ENCODE measurements at places on chromosomes 5 and 9. TPM values are rescaled to one million over a fixed set of nuclear protein-coding genes. Genes with fewer than 3 reads are reported as not detected.

Gene C9orf153
- total RNA-seq, result 0.66 TPM

Gene BTNL3
- not detected for total RNA-seq

Gene PCDHB8
- 0.80 TPM for total RNA-seq

Gene LHX3
- not detected for total RNA-seq

Gene S1PR3
- 27.7 TPM for total RNA-seq

Gene C9orf43
- total RNA-seq, result 0.66 TPM

Gene CFAP157
- total RNA-seq, result 2.0 TPM

Gene PCDHB15
- 4.2 TPM for total RNA-seq

Gene KIF27
- 16.1 TPM for total RNA-seq

Gene TMEM174
- total RNA-seq, result not detected

Gene MCC
- total RNA-seq, result 46.5 TPM

Gene THOC3
- 48.9 TPM for total RNA-seq

DNA sequence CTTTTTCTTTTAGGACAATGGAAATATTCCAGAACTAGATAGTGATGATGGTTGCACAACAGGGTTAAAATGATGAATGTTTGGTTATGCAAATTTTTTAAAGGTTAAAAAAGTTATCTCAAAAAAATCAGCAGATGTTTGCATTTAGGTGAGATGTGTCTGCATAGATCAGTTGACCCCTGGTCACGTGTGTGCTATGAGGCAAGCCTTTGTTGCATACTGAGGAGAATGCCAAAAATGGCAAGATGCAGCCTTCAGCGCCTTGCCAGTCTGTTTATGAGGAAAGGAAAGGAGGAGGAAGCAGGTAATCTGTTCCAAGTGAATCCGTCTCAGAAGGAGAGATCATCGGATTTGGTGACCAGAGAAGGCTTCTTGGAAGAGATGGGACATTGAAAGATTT is 11.9 kb downstream of the MEGF10 start:
- DNase-seq, result no peak
- no peaks in the 10 kb centered on the region for H3K4me1 ChIP-seq
- no peaks in the 10 kb centered on the region for H3K36me3 ChIP-seq

DNA sequence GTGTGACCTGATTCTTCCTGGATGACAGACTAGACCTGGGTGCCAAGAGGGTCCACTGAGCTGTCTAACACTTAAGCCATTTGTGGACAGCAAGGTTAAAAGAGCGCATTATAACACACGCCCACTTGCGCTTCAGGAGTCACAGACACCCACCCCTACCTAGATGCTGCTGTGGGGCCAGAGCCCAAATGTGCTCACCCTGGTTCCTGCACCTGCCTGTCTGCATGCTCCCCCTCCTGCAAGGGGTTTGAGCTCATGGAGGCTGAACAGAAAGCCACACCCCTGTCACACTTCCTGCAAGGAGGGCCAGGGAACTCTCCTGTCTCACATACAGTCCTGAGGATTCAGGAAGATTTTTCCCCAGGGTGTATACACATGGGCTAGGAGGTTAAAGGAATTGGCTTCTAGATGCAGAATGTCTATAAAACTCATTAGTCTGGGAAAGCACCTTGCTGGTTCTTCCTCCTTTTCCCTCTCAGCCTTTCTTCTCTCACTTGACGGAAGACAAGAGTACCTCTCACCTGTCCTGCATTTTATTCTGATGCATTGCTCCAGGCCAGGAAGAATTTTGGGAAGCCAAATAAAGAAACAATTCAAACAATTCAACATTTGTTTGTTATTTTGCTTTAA is 87.4 kb upstream of the LHFPL2 start:
- no peaks in the 10 kb centered on the region for H3K36me3 ChIP-seq
- H3K4me3 ChIP-seq, result no peak overlapping the region
- no peaks in the 10 kb centered on the region for H3K27me3 ChIP-seq

- H3K4me1 ChIP-seq, result no peaks in the 10 kb centered on the region
- no peak overlapping the region for H3K4me3 ChIP-seq
- DNase-seq, result no peak
- no peak overlapping the region for H3K27ac ChIP-seq
- H3K36me3 ChIP-seq, result no peaks in the 10 kb centered on the region
Measured at GRCh38 chr9:89144238-89144637, 34.4 kb downstream of the SHC3 start.

DNA sequence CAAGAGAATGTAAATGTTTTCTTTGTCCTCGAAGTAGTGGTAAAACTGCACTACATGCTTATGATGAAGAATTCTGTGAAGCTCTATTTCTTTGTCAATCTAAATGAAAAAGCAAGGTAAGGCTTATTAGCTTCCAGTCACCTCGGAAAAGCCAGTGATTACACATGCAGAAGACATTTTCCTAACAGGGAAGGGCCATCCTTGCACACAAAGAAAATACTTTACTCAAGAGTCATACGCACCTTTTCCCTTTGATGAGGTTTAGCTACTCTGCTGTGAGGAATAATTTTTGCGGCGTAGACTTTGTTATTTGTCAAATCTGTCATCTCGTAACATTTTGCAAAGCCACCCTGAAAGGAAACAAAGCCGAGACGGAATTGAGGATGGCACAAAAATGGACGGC is 1.1 kb downstream of the PLK2 start:
- H3K4me3 ChIP-seq, result peak overlapping the region; percentile 83
- H3K36me3 ChIP-seq, result peaks cover 9% of the 10 kb centered on the region
- peak overlapping the region; percentile 67 for H3K27ac ChIP-seq
- DNase-seq, result no peak
- peaks cover 8% of the 10 kb centered on the region for H3K4me1 ChIP-seq

DNA sequence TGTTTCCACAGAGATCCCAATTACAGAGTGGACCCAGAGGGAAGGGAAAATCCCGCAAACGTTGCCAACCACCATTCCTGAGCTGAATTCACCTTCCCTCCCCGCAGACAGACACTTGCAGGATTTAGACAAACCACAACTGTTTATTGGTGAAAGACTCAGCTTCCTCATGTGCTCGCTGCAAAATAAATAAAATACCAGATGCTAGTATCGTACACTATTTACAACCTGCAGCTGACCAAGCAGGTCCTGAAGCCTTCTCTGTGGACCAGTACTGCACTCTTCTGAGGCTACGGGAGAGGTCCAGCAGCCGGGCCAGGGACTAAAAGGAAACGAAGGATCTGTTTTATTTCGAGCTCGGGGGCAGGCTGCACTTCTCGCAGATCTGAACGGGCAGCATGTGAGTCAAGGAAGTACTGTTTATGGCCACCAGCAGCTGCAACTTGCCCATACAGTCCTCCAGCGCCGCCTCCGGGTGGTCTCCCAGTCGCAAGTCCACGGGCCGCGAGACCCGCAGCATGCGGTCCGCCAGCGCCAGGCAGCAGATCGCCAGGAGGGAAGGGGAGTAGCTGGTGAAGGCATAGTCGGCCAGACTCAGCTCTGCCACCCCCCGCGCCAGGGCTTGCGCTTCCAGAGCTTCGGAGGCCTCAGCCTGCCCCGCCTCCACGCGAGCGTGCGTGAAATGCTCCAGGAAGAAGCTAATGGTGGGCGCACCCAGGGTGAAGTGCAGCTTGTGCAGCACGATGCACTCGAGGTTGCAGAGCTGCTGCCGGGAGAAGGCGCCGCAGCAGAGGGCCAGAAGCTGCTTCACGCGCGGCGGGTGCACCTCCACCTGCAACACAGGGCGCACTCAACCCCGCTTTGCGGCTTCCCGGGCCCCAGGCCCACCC is 2.1 kb downstream of the CCNO start:
- DNase-seq, result no peak
- peak overlapping the region; percentile 83 for H3K4me3 ChIP-seq
- H3K36me3 ChIP-seq, result no peaks in the 10 kb centered on the region
- H3K27ac ChIP-seq, result no peak overlapping the region

DNA sequence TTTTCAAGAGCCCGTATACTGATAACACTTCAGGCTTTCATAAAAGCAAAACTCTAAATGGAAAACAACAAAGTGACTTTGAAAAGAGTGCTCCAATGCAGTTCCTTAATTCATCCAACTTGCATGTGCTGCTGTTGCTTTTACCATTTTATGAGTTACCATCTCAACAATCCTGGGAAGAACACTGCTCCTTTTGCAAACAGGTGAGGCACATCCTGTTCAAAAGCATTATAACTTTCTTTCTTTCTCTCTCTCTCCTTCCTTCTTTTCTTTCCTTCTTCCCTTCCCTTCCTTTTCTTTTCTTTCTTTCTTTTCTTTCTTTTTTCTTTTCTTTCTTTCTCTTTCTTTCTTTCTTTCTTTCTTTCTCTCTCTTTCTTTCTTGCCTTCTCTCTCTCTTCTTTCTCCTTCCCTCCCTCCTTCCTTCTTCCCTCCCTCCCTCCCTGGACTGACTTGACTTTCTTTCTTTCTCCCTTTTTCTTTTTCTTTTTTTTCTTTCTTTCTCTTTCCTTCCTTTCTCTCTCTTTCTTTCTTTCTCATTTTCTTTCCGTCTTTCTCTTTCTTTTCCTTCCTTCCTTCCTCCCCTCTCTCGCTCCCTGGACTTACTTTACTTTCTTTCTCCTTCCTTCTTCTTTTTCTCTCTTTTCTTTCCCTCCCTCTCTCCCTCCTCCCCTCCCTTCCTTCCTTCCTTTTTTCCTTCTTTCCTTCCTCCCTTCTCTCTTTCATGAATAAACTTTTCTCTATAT is 11.2 kb upstream of the PARP8 start:
- no peaks in the 10 kb centered on the region for H3K36me3 ChIP-seq
- no peaks in the 10 kb centered on the region for H3K4me1 ChIP-seq
- no peak for DNase-seq
- no peak overlapping the region for H3K4me3 ChIP-seq
- peak overlapping the region; percentile 45 for H3K27ac ChIP-seq
- no peaks in the 10 kb centered on the region for H3K27me3 ChIP-seq

- DNase-seq, result no peak
- H3K27me3 ChIP-seq, result no peaks in the 10 kb centered on the region
- no peak overlapping the region for H3K4me3 ChIP-seq
- H3K36me3 ChIP-seq, result no peaks in the 10 kb centered on the region
- H3K27ac ChIP-seq, result no peak overlapping the region
Measured at GRCh38 chr5:158786390-158786789, 313.3 kb downstream of the EBF1 start.

- peak overlapping the region; percentile 75 for H3K4me3 ChIP-seq
- no peaks in the 10 kb centered on the region for H3K36me3 ChIP-seq
- peaks cover 17% of the 10 kb centered on the region for H3K4me1 ChIP-seq
- DNase-seq, result no peak
Measured at GRCh38 chr5:115842089-115842935, 577 bp downstream of the AP3S1 start.

- no peaks in the 10 kb centered on the region for H3K27me3 ChIP-seq
- H3K4me1 ChIP-seq, result no peaks in the 10 kb centered on the region
- H3K36me3 ChIP-seq, result no peaks in the 10 kb centered on the region
- H3K4me3 ChIP-seq, result no peak overlapping the region
- no peak overlapping the region for H3K27ac ChIP-seq
Measured at GRCh38 chr5:2293906-2294305, 411.2 kb upstream of the IRX4 start.

- H3K27ac ChIP-seq, result no peak overlapping the region
- no peaks in the 10 kb centered on the region for H3K36me3 ChIP-seq
- DNase-seq, result no peak
- H3K4me3 ChIP-seq, result no peak overlapping the region
Measured at GRCh38 chr9:79056041-79056440, 515.7 kb upstream of the TLE4 start.

DNA sequence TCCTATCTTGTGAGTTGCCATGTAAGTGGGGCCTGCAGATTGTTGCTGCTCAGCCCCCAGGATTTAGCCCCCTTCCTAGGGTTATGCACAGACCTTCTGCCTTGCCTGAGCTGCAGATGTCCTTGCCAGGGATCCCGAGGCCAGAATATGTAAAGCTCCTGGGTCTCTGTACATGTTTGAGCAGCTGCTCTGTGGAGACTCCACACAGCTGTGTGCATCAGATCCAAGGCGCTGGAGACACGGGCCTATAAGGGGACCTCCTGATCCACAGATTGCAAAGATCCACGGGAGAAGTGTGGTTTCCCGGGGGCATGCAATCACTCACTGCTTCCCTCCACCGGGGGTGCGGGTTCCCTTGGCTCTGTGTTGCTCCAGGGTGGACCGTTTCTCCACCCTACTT is 28.9 kb downstream of the TAF11L14 start:
- no peak overlapping the region for H3K27ac ChIP-seq
- no peak overlapping the region for H3K4me3 ChIP-seq
- H3K27me3 ChIP-seq, result no peaks in the 10 kb centered on the region
- no peaks in the 10 kb centered on the region for H3K4me1 ChIP-seq

DNA sequence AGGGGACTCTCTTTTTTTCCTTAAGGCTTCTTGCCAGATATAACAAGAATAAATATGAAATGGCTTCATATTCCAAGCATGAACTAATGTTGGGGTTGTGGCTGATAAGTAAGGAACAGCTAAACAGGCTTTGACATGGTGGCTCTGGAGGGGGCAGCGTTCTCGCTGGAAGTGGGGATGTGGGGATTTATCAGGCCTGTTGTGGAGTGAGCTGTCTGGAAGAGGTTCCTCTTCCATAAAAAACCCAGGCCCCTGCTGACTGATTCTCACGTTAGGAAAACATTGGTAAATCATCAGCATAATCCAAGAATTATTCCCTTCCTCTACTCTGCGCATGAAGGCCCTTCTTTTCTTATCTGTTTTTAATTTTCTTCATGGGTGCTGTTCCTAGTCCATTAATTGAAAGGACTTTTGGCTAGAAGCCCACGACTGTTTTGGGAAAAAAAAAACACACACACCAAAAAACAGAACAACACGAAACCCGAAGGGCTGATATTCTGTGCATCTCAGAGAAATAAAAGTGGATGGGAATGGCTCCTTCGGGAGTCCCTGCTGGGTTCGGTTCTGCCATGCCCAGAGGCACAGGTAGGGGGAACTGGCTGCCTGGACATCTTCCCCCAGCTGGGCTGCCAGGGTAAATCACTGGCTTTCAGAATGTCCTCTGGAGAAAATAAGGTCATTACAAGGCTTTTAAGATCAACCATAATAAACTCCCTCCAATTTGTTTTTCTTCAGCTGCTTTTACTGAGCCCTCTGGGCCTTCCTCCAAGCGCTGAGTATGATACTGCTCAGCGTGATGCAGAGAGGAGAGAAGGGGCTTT is 297.0 kb downstream of the SLIT3 start:
- no peaks in the 10 kb centered on the region for H3K27me3 ChIP-seq
- no peaks in the 10 kb centered on the region for H3K36me3 ChIP-seq
- peak overlapping the region; percentile 25 for H3K4me3 ChIP-seq

- no peak overlapping the region for H3K4me3 ChIP-seq
- no peaks in the 10 kb centered on the region for H3K27me3 ChIP-seq
- no peak overlapping the region for H3K27ac ChIP-seq
- no peaks in the 10 kb centered on the region for H3K4me1 ChIP-seq
- no peaks in the 10 kb centered on the region for H3K36me3 ChIP-seq
Measured at GRCh38 chr5:170249355-170249754, 16.6 kb downstream of the C5orf58 start.

DNA sequence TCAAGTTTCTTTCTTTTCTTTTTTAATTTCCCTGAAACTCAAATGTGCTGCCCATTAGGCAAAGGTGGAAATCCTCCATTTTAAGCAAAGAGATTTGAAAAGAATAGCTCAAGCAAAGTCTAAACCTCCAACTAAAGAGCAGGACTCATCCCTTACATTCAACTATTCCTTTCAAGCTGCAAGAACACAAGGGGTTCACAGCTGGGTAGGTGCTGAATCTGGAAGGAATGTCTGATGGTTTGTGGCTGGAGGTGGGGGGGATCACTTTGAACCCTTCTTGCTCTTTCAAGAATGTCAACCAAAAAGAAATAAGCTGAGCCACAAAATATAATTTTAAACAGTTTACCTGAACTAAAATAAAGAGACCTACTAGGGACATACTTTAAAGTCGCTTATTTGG is 375.7 kb upstream of the CDH10 start:
- no peaks in the 10 kb centered on the region for H3K4me1 ChIP-seq
- no peak overlapping the region for H3K4me3 ChIP-seq
- no peaks in the 10 kb centered on the region for H3K27me3 ChIP-seq
- no peaks in the 10 kb centered on the region for H3K36me3 ChIP-seq

GRCh38 chr5:132459983-132460838 is 30.4 kb downstream of the IRF1 start:
- peaks cover 9% of the 10 kb centered on the region for H3K4me1 ChIP-seq
- no peak overlapping the region for H3K4me3 ChIP-seq
- no peaks in the 10 kb centered on the region for H3K36me3 ChIP-seq
- H3K27ac ChIP-seq, result peak overlapping the region; percentile 75
- no peaks in the 10 kb centered on the region for H3K27me3 ChIP-seq

Measured in breast epithelium (tissue), 4 donors.